Mesothelial cell of epicardium (in vitro differentiated cells): ENCODE measurements at places on chromosomes 1 and 21.

DNA sequence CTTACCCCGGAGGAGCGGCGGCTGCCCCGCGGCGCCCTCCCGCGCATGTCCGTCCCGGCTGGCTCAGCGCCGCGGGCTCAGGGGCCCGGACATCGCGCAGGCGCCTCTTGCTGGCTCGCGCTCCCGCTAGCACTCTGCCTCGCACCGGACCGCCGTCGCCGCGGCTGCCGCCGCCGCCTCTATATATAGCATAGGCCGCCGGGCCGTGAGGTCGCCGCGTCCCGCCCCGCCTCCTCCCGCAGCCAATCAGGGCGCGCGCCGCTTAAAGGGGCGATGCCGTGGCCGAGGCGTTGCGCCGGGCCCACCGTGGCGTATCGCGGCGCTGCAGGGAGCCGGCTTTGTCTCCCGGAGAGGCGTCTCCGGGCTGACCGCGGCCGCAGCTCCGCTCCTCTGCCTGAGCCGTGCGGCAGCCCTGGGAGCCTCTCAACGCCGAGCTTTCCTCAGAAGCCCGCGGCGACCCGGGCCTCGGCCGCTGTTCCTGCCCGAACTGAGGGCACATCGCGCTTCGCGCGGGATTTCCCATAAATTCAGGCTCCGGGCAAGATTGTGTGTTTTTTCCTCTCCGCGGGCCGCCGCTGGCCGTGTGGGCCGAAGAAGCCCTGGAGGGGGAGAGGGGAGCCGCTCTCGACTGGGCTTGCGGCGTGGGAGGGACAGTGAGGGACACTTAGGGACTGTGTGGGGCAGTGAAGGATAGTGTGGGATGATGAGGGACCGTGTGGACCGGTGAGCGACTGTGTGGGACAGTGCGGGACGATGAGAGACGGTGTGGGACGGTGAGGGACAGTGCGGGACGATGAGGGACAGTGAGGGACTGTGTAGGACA lies at the start of gene ERRFI1:
Gene ERRFI1 (minus strand): TSS at position 157 of the 823 bp plus-strand sequence. CDS start 10,690 bp downstream, outside the sequence.
- peak within 1 kb of the TSS; percentile 88 for H3K4me3 ChIP-seq
- peaks cover 58% of the 10 kb centered on the region for H3K4me1 ChIP-seq
- DNase-seq: peak; percentile 94
- peak within 1 kb of the TSS; percentile 93 for H3K27ac ChIP-seq

DNA sequence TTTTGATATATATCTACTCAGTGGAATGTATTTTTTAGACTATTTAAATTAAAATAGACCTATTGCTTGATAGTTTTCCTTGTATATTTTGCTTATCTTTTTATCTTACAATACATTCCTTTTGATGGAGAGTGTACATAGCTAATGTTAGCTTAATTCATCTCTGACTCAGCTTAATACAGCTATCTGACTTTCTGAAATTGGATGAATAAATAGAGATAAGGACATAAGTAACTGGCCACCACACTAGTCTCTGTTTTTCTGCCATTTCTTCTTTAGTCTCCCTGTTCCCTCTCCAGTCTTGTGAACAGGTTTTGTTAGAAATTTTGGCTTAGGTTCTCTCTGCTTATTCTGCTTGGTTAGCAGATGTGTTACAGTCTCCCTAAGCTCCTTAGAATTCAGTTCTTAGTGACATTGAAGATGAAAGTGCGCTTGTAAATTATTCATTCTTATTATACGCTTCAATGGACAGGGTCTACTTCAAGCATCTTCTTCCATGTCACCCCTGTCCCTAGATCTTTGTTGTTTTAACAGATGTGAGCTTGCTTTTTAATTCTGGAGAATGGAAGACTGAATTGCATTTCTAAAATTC lies 59.6 kb downstream of the XPR1 start:
- H3K4me3 ChIP-seq: no peak overlapping the region
- H3K27ac ChIP-seq: no peak overlapping the region
- peaks cover 11% of the 10 kb centered on the region for H3K4me1 ChIP-seq
- peaks cover 20% of the 10 kb centered on the region for H3K36me3 ChIP-seq
- DNase-seq: no peak

DNA sequence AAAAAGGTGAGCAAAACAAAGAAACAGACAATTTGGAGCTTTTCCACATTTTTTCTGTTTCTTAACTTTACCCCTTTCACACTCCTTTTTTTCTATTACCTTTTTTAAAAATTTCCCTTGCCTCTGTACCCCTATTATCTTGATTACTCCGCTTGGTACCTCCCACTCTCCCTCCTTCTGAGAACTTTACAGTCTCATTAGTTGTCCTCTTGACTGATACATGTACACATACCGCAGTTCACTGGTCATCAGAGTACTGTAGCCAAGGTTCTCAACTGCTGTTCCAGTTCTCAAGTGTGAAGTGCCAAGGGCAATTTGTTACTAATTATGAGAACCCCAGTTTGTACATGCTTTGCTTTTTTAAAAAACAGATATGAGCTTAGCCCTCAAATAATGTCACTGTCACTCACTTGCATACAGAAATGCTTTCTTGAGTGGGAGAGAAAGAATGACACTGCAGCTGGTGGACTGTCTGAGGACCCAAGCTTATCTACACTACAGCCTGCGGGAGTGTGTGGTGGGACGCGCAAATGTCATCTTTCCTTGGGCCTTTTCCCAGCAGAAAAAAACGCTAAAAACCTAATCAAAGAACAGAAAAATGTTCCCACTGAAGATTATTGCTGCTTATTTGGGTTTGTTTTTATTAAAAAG lies 160.8 kb downstream of the DISP1 start:
- H3K27me3 ChIP-seq: no peaks in the 10 kb centered on the region
- H3K4me3 ChIP-seq: no peak overlapping the region
- no peak for DNase-seq
- H3K4me1 ChIP-seq: peaks cover 55% of the 10 kb centered on the region

DNA sequence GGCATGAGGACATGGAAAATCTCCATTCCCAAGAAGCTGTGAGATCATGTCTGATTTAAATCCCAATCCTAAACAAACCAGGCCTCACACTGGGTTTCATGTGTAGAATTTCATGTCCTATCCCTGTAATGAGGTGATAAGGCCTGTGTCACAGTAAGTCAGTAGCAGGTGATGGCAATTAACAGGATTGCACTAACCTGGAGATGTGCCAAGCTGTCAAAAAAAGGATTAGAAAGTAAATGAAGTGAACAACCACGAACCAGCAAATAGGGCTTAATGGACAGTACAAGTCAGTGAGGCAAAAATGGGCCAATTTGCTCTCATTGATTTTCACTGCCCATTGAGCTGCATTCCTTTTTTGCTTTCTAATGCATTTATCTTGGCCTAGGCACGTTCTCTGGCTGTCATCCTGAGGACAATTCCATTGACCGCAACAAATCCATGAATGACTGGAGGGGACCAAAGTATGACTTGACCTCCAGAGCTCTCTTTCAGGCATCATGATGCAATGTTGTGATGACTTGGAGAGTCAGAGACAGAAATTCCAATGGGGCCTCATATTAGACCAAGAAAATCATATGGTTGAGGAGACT lies 673.6 kb upstream of the ADGRL2 start:
- H3K27ac ChIP-seq: no peak overlapping the region
- H3K36me3 ChIP-seq: no peaks in the 10 kb centered on the region
- H3K4me1 ChIP-seq: peaks cover 4% of the 10 kb centered on the region

GRCh38 chr21:16572032-16572431 lies 842.2 kb downstream of the USP25 start:
- H3K4me1 ChIP-seq: peaks cover 58% of the 10 kb centered on the region
- DNase-seq: no peak
- H3K27me3 ChIP-seq: no peaks in the 10 kb centered on the region
- peak overlapping the region; percentile 59 for H3K27ac ChIP-seq

DNA sequence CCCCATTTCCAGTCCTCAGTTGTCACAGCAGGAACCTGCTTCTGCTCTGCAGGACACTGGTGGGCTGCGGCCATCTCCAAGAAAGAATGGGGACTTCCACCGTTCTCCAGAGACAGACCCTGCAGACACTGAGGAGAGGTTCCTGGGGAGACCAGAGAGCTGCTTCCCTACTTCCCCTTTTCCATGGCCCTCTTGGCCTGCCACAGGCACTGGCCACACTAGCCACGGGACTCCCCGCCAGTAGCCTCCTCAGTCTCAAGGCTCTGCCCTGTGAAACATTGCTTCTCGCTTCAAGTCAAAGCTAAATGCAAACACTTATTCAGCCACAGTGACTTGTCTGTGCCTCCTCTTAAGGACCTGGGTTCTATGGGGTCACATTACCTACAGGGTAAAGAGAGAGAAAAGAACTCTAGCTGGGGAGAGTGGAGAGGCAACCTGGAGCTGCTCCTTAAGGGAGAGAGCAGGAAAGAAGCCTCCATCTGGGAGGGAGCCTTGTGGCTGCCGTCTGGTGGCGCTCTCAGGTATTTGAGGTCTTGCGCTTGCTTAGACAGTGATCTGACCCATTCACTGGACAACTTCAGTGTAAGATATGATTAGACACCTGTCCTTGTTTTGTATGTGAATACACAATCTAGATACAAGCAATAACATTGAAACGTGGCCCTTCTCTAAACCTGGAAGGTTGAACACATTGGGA lies 5.4 kb upstream of the SLAMF8 start:
- peaks cover 30% of the 10 kb centered on the region for H3K4me1 ChIP-seq
- H3K27me3 ChIP-seq: peaks cover 32% of the 10 kb centered on the region
- no peak for DNase-seq
- no peak overlapping the region for H3K4me3 ChIP-seq

DNA sequence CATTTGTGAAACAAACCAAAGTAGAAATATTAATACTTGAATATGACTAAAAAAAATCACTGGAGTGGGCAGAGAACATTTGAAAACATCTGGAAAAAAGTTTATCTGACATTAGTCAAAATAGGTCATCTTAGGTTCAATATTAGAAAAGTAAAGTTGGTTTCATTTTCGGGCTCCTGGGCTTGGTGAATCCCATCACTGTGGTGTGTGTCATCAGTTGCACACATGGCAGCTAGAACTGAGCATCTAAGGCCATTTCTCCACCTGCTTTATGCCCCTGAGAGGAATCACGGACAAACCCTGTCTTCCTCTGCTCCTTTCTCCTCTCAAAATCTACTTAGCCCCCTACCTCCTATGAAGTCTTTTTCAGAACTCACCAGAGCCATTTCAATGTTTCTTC lies 5.4 kb downstream of the HSD11B1 start:
- peaks cover 12% of the 10 kb centered on the region for H3K27me3 ChIP-seq
- no peaks in the 10 kb centered on the region for H3K36me3 ChIP-seq
- no peak for DNase-seq
- H3K27ac ChIP-seq: no peak overlapping the region

- no peak overlapping the region for H3K27ac ChIP-seq
- no peaks in the 10 kb centered on the region for H3K36me3 ChIP-seq
- no peak overlapping the region for H3K4me3 ChIP-seq
- H3K4me1 ChIP-seq: peaks cover 2% of the 10 kb centered on the region
Measured at GRCh38 chr1:3237994-3238702, 169.1 kb downstream of the PRDM16 start.

- no peaks in the 10 kb centered on the region for H3K36me3 ChIP-seq
- no peaks in the 10 kb centered on the region for H3K4me1 ChIP-seq
- H3K27ac ChIP-seq: no peak overlapping the region
- no peaks in the 10 kb centered on the region for H3K27me3 ChIP-seq
- no peak overlapping the region for H3K4me3 ChIP-seq
Measured at GRCh38 chr1:79431340-79431739, 424.8 kb upstream of the ADGRL4 start.

DNA sequence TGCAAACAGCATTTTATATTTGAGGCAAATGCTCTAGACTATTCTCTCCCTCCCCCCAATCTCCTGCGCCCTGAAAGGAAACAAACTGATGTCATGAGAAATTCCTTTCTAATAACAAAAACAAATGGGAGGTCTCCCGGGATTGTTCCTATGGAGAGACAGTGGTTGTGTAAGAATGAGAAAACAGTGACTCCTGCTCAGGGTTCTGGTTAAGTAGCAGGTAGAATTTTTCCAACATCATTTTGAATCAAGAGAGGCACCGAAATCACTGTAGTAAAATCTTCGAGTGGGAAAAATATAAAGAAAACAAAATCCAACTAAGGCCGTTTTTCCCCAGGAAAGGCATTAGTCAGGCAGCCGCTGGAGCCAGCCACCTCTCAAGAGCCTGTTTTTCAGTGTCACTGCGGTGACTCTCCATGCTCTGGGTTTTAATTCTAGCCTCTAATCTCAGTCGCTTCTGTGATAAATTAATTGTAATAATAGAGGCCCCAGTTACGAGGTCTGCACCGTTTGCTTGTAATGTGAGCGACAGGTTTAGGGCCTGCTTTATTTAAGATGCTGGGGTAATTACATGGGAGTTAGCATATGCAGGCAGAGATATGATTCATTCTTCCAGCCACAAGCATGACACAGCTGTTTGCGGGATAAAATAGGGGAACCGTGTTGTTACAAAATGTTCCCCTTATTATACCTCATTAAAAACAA lies 80.3 kb downstream of the RNF220 start:
- peak overlapping the region; percentile 41 for H3K27ac ChIP-seq
- H3K4me1 ChIP-seq: peaks cover 22% of the 10 kb centered on the region
- H3K4me3 ChIP-seq: no peak overlapping the region
- DNase-seq: no peak
- H3K27me3 ChIP-seq: peaks cover 2% of the 10 kb centered on the region

DNA sequence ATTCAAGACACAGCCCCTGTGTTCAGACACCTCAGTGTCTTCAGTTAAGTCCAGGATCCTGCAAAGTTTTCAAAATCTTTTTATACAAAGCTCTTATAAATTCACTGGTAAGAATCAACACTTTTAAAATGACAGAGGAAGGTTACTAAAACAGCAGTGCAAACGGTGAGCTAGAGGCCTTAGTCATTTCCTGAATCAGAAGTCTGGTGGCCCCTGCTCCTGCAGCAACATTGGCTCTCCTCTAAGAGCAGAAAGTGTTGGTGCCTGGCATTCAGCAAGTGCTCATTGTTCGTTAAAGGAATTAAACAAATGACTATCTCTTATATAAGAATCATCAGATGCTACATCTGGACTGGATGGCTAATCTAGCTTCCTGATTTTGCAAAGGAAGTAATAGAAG lies 282.9 kb downstream of the PTGER3 start:
- H3K27ac ChIP-seq: no peak overlapping the region
- H3K27me3 ChIP-seq: peaks cover 5% of the 10 kb centered on the region
- H3K4me1 ChIP-seq: no peaks in the 10 kb centered on the region
- H3K4me3 ChIP-seq: no peak overlapping the region
